Fibroblast of skin of right biceps (primary cell): ENCODE measurements at places on chromosomes 7 and 10.

GRCh38 chr10:32095116-32095733, 39.0 kb upstream of the KIF5B start:
- no peak for DNase-seq

GRCh38 chr10:114962441-114962840, 24.4 kb downstream of the TRUB1 start:
- DNase-seq: no peak

DNA sequence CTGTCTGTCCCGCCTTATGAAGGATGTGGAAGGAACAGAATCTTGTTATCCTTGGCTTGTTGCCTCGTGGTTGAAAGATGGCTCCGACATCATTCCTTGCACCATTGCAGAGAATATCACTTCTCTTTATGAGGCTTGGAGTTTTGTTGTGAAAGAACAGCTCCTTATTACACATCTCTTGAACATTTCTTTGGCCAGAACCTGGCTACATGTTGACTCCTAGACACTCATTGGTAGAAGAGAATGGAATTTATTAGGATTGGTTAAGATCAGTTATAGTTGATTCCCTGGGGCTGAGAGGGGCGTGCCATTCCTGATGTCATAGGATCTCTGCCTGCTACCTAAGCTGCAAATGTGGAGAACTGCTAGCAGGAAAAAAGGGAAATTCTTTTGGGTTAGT, 180.5 kb upstream of the CTBP2 start:
- peak; percentile 36 for DNase-seq

DNA sequence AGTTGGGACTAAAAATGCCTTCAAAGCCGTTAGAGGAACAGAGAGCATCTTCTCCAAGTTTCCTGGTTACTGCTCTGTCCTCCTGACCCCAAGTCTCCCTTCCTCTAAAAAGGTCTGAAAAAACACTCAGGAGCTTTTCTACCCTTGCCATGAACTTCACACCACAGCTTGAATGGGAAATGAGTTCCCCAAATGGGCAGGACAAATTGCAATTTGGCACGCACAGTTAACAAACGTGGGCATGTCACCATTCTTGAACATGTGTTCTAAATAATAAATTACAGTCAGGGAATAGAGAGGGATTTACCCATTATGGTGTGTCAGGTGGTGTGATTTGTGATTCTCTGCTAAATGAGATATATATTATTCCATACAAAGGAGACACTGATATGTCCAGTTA, 91.2 kb upstream of the WNT16 start:
- DNase-seq: no peak

GRCh38 chr7:77326131-77326530, 90.0 kb downstream of the GSAP start:
- peak; percentile 29 for DNase-seq

GRCh38 chr7:101731502-101732084, 85.8 kb upstream of the CUX1 start:
- no peak for DNase-seq

- DNase-seq: no peak
These were observed 28.9 kb upstream of the EZH2 start for GRCh38 chr7:148912758-148913541.

GRCh38 chr10:58976254-58976653, 200.2 kb upstream of the PHYHIPL start:
- DNase-seq: no peak

DNA sequence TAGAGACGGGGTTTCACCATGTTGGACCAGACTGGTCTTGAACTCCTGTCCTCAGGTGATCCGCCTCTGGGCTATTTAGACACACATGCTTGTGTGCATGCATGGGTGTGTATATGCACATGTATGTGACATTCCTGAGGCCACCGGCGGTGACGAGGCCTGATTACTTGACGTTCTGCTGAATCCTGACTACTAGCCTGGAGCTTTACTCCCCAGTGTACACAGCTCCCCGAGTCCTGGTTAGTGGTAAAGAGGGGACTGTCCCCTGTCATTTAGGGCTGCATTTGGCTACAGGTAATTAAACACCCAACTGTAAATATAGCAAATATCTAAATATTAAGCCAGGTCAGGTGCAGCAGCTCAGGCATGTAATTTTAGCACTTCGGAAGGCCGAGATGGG, 14.2 kb downstream of the GTF2IRD1 start:
- DNase-seq: no peak

DNA sequence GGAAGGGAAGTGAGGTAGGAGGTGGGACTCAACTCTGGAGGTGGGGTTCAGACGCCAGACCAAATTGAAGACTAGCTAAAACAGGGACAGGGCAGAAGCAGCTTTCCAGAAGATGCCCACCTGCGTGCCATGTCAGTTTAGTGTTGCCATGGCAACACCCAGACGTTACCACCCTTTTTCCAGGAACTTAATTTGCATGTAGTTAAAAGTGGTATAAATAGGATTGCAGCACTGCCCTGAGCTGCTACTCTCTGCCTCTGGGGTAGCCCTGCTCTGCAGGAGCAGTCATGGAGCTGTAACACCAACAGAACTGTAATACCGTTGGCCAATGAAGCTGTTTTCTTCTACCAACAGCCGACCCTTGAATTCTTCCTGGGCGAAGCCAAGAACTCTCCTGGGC, 93.8 kb downstream of the PRKCQ start:
- DNase-seq: no peak

GRCh38 chr7:120677535-120677934, 180.4 kb downstream of the TSPAN12 start:
- no peak for DNase-seq

DNA sequence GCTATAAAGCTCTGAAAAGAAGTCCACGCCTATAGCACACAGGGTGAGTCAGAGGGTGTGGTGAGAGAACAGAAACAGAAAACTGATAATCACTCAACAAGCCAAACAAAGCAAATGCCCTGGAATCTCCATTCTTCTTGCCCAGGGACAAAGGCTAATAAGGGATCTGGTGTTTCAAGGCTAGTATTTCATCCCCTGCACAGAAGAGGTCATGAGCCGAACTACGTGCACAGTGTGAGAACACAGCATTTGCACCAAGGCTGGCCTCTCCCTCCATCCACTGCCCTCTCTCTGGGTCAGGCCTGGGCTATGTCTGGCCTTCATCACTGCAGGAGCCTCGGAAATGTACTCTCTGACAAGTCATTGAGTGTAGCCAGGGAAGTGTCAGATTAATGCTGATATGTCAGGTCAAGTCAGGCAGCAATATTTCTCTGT, 42.7 kb downstream of the PRR15 start:
- DNase-seq: peak; percentile 42

- peak; percentile 8 for DNase-seq
These were observed 57.0 kb downstream of the CC2D2B start for GRCh38 chr10:95964756-95965155.

GRCh38 chr7:8149222-8149621, 112.7 kb downstream of the ICA1 start:
- DNase-seq: no peak

GRCh38 chr10:125123476-125124114, 36.8 kb downstream of the CTBP2 start:
- DNase-seq: no peak

DNA sequence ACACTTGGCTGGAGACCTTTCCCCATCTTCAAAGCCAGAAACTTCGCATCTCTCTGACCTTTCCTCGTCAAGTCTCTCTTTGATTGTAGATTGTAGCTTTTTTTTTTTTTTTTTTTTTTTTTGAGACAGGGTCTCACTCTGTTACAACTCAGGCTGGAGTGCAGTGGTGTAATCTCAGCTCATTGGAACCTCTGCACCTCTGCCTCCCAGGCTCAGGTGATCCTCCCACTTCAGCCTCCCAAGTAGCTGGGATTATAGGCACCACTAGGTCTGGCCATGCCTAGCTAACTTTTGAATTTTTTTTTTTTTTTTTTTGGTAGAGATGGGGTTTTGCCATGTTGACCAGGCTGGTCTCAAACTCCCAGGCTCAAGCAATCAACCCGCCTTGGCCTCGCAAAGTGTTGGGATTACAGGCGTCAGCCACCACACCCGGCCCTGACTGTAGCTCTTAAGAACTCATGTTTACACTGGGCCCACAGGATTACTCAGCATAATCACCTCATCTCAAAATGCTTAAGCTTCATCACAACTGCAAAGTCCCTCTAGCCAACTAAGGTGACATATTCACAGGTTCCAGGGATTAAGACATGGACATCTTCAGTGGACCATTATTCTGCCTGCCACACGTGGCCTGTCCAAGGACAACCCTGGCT, 11.7 kb downstream of the POLL start:
- DNase-seq: no peak

- DNase-seq: peak; percentile 87
These were observed 27.3 kb downstream of the TFAM start for GRCh38 chr10:58412502-58412961.

- DNase-seq: no peak
These were observed 609.7 kb downstream of the PTPRN2 start for GRCh38 chr7:157977717-157978496.

DNA sequence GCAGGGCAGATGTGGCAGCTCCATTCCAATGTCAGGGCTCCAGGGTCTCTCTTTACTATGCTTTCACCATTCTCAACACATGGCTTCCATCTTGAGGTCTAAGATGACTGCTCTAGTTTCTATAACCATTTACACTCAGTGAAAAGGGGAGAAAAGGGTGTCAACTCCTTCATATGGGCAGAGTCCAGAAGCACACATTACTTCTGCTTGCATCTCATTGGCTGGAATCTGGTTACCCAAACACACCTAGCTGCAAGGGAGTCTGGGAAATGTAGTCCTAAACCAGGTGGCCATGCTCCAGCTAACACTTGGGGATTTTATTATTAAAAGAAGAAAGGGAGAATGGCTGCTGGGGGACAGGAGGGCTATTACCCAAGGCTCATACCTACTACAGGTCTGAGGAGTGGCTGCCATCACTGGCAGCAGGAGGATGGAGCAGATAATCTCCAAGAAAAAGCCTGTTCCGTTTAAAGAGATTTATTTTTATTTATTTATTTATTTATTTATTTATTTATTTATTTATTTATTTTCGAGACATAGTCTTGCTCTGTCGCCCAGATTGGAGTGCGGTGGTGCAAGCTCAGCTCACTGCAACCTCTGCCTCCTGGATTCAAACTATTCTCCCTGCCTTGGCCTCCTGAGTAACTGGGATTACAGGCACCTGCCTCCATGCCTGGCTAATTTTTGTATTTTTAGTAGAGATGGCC, 29.1 kb upstream of the LBX1 start:
- DNase-seq: no peak

- peak; percentile 88 for DNase-seq
These were observed 120.8 kb downstream of the TNS3 start for GRCh38 chr7:47461161-47461560.

DNA sequence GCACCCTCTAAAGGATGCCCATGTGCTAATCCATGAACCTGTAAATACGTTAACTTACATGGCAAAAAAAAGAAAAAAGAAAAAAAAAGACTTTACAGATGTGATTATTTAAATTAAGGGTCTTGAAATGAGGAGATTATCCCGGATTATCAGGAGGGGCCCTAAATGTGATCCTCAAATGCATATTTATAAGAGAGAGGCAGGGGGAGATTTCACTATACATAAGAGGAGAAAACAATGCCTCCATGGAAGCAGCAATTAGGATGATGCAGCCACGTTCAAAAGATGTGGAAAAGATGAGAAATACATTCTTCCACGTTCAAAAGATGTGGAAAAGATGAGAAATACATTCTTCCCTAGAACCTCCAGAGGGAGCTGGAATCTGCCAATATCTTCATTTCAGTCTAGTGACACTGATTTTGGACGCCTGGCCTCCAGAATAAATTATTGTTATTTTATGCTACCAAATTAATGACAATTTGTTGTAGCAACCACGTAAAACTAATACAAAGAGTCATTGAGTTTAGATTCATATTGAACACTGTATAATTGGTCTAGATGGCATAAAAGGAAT, 328.4 kb upstream of the GNAI1 start:
- DNase-seq: peak; percentile 53

GRCh38 chr7:75861636-75862035, 17.2 kb upstream of the RHBDD2 start:
- DNase-seq: peak; percentile 7

DNA sequence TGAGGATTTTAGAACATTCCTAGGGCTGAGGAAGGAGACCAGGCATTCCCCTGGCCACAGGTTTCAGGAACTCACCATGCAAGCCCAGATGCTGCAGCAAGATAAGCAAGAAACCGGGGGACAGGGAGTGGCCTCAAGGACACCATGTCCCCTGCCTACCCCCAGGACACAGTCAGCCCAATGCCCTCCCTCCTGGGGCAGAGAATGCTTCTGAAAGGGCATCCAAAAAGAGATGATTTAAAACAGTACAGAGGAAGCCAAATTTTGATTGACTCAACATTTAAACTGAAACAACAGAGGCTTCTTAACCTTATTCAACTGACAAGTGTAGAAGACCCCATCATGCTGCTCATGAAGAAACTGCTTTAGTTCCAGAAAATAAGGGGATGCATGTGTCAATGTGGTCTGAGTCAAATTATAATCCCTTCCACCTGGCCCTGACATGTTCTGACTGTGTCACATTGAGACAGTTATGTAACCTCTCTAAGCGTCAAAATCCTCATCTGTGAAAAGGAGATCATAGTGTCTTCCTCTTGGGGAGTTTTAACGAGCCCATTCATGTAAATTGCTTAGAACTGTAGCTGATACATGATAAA, 60.0 kb downstream of the ICA1 start:
- no peak for DNase-seq

- DNase-seq: no peak
These were observed 3.2 kb downstream of the IDI2 start for GRCh38 chr10:1022413-1022812.

- no peak for DNase-seq
These were observed 35.2 kb downstream of the CCAR1 start for GRCh38 chr10:68756246-68756645.

- DNase-seq: no peak
These were observed 25.0 kb downstream of the SHH start for GRCh38 chr7:155787171-155787851.

GRCh38 chr10:68301790-68302502, 29.9 kb upstream of the HNRNPH3 start:
- peak; percentile 65 for DNase-seq

DNA sequence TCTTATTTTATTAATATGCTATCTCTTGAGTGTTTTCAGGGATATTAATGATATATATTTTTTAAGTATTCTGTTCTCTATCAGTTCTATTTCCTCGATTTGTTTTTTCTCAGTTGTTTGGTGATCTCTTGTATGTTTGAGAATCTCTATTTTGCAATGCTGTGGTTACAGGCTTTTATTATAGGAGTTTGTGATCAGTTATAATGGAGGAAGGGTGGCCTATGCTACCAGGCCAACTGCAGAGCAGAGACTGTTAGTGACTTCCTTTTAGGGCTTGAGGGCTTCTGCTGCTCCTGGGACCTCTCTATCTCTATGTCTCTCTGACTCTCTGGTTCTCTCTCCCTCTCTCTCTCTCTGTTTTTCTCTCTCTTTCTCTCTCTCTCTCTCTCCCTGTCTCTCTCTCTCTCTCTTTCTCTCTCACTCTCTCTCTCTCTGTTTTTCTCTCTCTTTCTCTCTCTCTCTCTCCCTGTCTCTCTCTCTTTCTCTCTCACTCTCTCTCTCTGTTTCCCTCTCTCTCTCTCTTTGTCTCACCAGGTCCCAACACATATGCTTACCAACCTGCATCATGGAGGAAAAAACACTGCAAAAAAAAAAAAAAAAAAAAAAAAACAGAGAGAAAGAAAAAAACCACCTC, 69.4 kb upstream of the CAV2 start:
- no peak for DNase-seq
